Right renal pelvis (tissue), 4 donors: ENCODE measurements at places on chromosomes 3 and 15. TPM values are rescaled to one million over a fixed set of nuclear protein-coding genes. Genes with fewer than 3 reads are reported as not detected.

CX3CR1 gene
- 4.9 TPM for polyA plus RNA-seq

- DNase-seq: no peak
These were observed 469.4 kb upstream of the ATP11B start for GRCh38 chr3:182323898-182324297.

GRCh38 chr3:107468782-107469181 is 54.0 kb upstream of the BBX start:
- DNase-seq: no peak

NECTIN3 gene
- 44.1 TPM for polyA plus RNA-seq

DPPA2 gene
- 0.81 TPM for polyA plus RNA-seq
